ENCODE measurements at places on chromosomes 4 and X. TPM values are rescaled to one million over a fixed set of nuclear protein-coding genes. Genes with fewer than 3 reads are reported as not detected.

SPACA5 gene
- 0.26 TPM for polyA plus RNA-seq

HMX1 gene
- polyA plus RNA-seq: 0.08 TPM

CXCL11 gene
- polyA plus RNA-seq: 0.16 TPM

ARSD gene
- polyA plus RNA-seq: 3.5 TPM

TRIM2 gene
- polyA plus RNA-seq: 30.8 TPM

INTU gene
- polyA plus RNA-seq: 4.1 TPM

MAMLD1 gene
- 0.20 TPM for polyA plus RNA-seq

LEF1 gene
- 3.6 TPM for polyA plus RNA-seq

Data from H1 (cell line).